ENCODE measurements at places on chromosomes 7 and 10.

GRCh38 chr10:93452143-93452542 lies 30.0 kb downstream of the MYOF start:
- DNase-seq: no peak

GRCh38 chr7:12637819-12638592 lies 49.4 kb upstream of the ARL4A start:
- DNase-seq: peak; percentile 28

DNA sequence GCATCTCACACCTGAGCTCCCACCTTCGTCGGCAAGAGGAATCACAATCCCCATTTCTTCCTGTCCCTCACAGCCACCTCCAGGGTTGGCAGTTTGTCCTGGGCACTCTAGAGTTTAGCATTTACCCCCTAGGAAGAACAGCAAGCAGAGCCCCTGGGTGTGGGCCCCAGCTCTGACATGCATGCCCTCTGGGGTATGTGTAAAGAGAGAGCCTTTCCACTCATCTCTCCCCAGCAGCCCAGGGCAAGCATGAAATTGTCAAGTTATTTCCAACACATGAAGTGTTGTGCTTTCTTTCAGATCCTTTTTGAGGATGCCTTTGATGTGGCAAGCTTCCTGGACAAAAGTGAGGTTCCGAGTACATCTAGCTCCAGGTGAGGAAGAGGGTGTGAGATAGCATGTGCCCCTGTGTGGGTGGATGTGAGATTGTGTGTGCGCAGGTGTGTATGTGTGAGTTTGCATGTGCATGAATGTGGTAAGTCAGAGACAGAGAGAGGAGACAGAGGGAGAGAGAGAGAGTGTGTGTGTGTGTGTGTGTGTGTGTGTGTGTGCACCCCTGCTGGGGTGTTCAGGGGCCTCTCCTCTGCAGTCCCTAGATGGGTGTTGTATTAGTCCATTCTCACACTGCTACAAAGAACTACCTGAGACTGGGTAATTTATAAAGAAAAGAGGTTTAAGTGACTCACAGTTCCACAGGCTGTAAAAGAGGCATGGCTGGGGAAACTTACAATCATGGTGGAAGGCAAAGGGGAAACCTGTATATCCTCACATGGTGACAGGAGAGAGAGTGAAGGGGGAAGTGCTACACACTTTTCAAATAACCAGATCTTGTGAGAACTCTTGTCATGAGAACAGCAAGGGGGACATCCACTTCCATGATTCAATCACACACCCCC lies 18.1 kb downstream of the STRA8 start:
- DNase-seq: no peak

DNA sequence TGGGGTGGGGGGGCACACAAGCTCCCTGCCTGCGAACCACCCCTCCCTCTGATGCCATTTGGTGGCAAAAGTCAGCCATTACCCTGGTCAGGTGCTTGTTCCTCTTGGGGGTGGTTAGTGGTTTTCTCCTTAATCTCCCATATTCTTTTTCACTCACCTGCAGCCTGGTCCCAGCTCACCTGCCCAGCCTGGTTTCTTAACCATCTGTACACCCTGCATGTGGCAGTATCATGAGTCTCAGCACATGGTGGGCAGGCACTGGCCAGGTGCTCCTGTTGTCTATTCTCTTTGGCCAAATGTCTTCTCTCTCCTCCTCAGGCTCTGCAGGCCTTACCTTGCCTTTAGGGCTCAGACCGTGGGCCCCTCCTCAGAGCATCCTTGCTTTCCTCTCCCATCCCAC lies 30.5 kb downstream of the OGDH start:
- DNase-seq: no peak

GRCh38 chr10:128612195-128612594 lies 486.0 kb upstream of the MKI67 start:
- DNase-seq: no peak

DNA sequence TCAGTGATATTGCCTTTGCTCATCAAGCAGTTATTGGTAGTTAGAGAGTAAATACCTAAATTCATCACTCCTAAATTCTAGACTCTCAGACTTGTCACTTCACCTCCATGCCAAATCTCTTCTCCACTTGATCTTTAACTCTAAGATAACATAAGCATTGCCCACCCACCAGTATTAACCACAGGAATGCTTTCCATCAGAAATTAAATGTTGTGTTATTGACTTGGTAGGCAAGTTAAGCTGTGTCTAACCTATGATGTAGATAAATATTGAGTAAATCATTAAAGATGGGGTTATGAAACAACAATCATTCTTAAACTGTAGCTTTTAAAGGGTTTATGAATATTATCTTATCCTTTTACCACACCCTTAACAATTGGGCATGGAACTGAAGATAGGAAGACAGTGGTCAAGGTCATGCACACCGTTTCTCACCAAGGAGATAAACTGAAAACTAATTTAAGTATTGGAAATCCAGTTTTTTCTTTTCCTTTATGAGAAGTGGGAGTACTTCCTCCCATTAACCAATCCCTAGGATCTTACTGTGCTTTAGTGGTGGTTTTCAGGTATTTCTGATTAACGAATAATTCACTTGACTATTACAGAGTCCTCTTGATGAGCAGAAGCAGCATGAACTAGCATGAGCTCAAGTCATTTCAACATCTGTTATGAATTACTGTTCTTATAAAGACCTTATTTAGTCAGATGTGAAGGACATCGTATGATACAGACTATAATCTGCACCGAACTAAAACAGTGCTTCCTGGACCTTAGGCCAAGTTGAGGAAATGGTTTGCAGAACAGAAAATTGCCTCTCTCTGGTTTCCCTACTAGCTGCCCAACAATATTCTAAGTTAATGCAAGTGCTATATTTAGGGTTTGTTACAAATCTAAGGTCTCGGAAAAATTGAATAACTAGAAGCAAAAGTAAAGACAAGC lies 142.0 kb downstream of the LCOR start:
- no peak for DNase-seq

- no peak for DNase-seq
These were observed 97.6 kb downstream of the SUGCT start for GRCh38 chr7:40232242-40232893.

DNA sequence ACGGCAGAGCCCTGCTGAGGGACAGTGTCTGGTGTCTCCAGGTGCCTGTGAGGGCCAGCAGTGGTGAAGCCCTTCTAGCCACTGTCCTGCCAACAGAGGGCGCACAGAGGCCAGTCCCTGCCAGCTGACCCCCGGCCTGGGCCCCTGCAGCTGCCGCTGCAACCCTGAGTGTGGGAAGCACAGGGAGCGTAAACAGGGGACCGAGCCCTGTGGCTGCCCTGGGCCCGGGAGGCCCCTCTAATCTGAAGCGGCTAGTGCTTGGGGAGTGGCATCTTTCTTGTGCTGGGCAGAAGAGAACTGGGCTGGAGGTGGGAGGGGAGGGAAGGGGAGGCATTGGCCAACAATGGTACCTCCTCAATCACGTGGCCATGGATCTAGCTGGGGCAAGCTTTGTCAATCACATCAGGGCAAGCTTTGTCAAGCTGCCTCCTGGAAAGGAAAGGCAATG lies 34.6 kb downstream of the TRIM8 start:
- DNase-seq: no peak

DNA sequence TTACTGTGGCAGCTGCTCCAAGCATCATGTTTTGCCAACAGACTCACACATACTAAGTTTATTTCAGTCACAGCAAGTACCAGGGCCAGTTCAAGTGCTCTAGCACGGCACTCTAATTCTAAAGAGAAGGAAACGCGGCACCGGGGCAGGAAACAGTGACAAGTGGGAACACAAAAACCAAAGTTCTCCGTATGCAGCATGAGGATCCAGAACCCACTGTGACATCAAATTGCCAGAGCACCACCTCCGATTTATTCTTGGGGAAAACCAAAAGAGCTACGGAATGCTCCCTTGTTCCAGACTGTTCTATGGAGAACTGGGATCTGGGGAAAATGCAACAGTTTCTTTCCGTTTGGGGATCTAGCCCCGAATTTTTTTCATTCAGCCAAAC lies 448 bp upstream of the PTER start:
- no peak for DNase-seq

DNA sequence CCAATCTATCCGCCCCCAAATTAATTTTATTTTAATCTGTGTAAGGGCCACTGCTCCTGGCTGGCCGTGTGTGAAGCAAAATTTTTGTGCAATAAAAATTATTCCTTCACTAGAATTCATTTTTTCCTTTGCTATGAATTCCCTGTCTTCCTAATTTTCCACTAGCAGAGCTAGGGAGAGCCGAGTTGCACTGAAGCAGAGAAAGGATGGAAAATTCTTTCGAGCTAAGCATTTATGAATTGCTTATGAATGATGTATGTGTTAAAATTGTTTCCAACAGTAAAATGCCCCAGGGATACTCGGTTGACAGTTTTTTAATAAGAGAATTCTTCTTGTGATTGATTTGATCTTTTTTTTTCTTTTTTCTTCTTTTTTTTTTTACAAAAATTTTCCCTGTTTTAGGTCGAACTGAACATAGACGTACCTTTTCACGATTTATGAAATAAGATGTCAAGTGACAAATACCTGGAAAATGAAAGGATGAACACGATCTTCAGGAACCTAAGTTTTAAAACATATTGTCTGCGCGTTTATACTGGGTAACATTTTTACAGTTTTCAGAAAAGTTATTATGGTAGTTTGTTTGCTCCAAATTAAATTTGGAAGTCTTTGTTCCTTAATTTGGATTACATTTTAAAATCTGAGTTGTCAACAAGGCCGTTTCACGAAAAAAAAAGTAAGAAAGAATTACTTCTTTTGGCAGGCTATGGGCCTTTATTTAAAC lies 288.8 kb upstream of the NFE2L3 start:
- DNase-seq: no peak

DNA sequence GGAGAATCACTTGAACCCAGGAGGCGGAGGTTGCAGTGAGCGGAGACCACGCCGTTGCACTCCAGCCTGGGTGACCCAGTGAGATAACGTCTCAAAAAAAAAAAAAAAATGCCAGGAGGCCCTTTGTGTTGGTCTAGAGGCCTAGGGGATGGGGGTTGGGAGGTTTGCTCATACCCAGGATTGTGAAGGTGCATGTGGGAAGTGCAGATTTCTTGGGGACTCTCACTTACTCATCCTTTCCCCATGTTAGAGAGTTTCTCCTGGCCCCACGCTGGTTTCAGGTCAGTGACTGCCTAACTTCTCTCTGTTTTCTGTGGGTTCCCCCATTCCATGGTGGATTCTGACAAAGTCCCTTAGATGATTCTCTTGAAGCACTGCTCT lies 471.5 kb upstream of the CNTNAP2 start:
- DNase-seq: no peak

GRCh38 chr10:235915-236314 lies 100.7 kb downstream of the ZMYND11 start:
- DNase-seq: no peak

DNA sequence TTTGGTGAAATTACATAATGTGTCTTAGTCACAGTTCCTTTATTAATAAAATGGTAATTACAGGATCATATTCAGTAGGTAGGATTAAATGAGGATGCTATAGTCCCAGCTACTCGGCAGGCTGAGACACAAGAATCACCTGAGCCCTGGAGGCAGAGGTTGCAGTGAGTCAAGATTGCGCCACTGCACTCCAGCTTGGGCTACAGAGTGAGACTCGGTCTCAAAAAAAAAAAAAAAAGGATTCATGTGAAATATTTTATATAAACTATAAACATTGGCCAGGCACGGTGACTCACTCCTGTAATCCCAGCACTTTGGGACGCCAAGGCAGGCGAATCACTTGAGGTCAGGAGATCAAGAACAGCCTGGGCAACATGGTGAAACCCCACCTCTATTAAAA lies 197.9 kb downstream of the IMMP2L start:
- no peak for DNase-seq

- no peak for DNase-seq
These were observed 52.8 kb downstream of the P4HA1 start for GRCh38 chr10:73043766-73044377.

DNA sequence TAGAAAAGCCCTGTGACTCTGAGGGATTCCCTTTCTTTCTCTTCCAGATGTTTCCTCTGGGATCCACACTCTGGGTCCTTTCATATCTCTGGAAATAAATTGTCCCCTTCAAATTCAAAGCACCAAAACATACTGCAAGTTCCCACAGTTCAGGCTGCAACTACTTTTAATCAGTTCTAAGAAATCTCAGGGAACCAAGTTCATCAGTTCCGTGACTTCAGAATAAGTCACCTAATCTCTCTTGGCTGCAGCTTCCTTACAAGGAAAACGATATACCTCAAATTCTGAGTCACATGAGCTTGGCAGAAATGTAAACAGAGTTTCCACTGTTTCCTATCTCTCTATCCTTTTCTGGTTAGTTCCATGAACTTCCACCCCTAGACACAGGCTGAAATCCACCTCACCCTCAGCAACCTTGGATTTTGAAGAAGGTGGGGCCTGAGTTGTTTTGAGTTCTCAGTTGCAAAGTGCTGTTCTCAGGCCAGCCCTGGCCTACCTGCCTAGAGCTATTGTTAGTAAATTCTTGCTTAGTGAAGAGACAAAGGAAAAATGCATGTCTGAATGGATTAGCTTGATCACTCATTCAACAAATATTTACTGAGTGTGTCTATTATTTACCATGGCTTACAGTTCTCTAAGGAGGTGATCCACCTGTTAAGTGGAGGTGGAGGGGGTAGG lies 59.3 kb upstream of the IL6 start:
- DNase-seq: no peak

DNA sequence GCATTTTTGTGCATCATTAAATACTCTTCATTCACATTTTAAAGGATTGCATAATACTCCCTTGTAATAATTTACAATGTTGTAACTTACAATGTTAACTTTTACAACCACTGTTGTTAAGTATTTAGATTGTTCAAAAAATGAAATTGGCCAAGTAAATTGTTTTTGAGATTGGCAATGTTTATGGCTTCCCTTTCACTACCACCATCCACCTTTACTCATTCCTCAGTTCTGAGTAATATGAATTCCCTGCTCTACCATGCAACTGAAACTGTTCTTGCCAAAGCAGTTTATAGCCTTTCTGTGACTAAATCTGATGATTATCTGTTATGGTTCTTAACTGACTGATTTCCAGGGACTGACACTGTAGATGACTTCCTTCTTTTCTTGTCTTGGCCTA lies 80.5 kb upstream of the TMEM106B start:
- DNase-seq: no peak

GRCh38 chr10:33335801-33336581 lies 1.5 kb upstream of the NRP1 start:
- no peak for DNase-seq

DNA sequence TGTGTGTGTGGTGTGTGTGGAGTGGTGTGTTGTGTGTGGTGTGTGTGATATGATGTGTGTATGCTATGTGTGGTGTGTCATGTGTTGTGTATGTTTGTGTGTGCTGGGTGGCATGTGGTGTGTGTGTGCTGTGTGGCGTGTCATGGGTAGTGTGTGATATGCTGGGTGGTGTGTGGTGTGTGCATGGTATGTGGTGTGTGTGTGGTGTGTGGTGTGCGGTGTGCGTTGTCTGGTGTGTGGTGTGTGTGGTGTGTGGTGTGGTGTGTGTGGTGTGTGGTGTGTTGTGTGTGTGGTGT lies 37.5 kb upstream of the DNAJB6 start:
- DNase-seq: no peak
